LHCN-M2 (cell line): ENCODE measurements at places on chromosomes 1 and 21. TPM values are rescaled to one million over a fixed set of nuclear protein-coding genes. Genes with fewer than 3 reads are reported as not detected.
A peak's percentile ranks its signal among the peaks of the same experiment; 100 is the strongest.

GRCh38 chr21:42236693-42237092 is 17.8 kb downstream of the ABCG1 start:
- no peak for DNase-seq

DNA sequence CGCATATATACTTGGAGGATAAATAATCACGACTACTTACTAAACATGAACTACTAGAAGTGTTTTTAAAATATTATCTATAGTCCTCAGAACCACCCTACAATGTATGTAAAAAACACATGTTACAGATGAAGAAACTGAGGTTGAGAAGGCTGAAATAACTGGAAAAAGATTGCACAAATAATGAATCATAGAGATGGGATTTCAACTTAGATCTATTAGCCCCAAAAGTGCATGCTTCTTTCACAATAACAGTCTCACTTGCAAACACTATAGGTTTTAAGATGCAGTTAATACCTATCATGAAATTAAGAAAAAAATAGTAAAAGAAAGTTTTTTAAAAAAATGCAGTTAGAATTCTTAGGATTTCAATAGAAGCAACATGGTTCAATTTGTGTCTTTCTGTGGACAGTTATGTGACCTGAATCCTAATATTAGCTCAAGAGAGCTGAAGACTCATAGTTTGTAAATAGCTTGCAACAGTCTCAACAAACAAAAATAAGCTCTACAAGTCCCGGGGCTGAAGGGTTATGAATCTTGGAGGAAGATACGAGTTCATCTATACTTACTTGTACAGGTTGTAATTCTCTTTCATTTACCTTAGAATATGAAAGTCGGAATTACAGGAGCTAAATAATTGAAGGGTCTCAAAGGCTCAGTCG is 58.6 kb upstream of the NTPCR start:
- DNase-seq: peak; percentile 39

GRCh38 chr1:11098931-11099309 is 749 bp downstream of the EXOSC10 start:
- no peak for DNase-seq

Gene PLA2G5
- not detected in 2 replicates for total RNA-seq
